Endothelial cell of coronary artery (primary cell): ENCODE measurements at places on chromosomes 3 and 15. TPM values are rescaled to one million over a fixed set of nuclear protein-coding genes. Genes with fewer than 3 reads are reported as not detected.

Gene RTP1
- total RNA-seq, result not detected in 2 replicates

Gene PAQR5
- total RNA-seq, result 0.28 and 0.36 TPM in 2 replicates

Gene KCNMB3
- total RNA-seq, result 0.54 and 1.2 TPM in 2 replicates

Gene SOX14
- not detected in 2 replicates for total RNA-seq

Gene LOXL1
- total RNA-seq, result 4.1 and 20.2 TPM in 2 replicates

Gene ERICH6
- total RNA-seq, result under 0.01 TPM in 1 of 2 replicates, not detected in the other

Gene CCR8
- not detected in 2 replicates for total RNA-seq

Gene EXD1
- total RNA-seq, result under 0.01 TPM in 1 of 2 replicates, not detected in the other

Gene MEX3B
- 10.4 and 12.4 TPM in 2 replicates for total RNA-seq

Gene CKMT1A
- total RNA-seq, result not detected in 2 replicates
